ENCODE measurements at places on chromosomes 7 and 10. TPM values are rescaled to one million over a fixed set of nuclear protein-coding genes. Genes with fewer than 3 reads are reported as not detected.

DNA sequence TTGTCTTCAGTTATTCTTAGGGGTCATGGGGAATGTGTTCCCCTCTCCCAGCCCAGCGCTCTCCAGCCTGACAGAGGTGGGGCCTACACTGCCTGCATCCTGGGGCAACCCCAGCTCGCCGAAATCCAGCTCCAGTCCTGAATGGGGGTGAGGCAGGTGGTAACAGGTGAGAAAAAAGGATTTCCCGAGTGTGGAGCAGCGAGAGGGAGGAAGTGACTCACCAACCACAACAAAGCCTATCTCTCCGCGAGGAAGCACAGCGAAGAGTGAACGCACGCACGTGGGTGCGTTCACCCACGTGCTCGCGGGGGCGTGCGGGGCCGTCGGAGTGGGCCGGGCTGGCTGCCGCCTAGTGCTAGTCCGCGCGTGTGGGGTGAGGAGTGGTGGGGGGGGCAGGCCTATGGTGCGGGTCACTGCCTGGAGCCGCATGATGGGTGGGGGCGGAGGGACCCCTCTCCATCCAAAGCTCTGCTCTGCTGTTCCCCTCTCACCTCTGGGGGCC lies 855 bp upstream of the PALD1 start:
- DNase-seq = no peak

DNA sequence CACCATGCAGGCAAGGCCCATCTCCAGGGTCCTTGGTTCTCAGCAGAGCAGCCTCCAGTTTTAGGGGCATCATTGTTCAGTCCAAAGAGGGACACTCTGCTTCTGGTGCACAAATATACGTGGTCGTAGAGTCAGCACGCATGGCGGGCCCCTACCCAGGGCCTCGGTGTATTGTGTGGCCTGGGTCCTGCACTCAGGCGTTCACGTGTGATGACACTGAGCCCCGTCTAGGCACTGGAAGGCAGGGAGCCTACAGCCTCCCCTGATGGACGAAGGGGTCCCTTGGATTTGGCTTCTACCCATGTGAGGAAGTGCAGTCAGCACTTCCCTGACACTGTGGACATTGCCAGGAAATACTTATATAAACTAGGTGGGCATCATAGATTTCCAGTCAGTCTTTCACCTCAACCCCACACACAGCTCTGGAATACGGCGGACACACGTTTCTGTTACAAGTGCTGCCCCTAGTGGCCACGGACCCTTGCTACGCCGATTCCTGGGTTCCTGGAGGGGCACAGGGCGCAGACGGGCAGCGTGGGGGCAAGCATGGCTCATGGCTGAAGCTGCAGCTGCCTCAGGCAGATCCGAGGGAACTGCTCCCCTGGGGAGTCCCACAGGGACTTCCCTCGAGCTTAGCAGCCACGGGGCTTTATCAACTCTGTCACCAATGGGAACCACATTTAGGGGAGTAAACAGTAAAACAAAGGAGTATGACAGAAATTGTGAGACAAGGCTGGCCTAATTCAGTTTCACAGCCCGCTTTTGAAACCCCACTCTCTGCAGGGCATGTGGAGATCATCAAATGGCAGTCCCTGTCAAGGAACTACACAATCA lies 25.4 kb downstream of the AIFM2 start:
- no peak for DNase-seq

DNA sequence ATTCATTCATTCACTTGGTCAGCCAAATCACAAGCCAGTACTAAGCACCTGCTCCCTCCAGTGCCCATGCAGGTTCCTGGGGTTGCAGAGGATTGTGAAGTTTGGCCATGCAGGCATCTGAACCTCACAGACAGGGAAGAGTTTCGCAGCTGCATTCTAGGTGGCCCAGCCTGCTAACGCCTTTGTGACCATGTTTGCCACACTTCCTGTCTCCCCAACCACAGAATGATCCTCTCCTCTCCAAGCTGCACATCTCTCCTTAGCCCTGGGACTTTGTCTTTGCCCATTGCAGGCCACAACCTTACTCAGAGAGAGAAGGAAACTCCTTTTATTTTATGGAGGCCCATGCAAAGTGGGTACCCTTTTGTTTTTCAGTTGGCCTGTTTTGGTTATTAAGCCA lies 31.8 kb downstream of the EPDR1 start:
- DNase-seq = no peak

FBXO24 gene
- total RNA-seq = 0.92 TPM

DNA sequence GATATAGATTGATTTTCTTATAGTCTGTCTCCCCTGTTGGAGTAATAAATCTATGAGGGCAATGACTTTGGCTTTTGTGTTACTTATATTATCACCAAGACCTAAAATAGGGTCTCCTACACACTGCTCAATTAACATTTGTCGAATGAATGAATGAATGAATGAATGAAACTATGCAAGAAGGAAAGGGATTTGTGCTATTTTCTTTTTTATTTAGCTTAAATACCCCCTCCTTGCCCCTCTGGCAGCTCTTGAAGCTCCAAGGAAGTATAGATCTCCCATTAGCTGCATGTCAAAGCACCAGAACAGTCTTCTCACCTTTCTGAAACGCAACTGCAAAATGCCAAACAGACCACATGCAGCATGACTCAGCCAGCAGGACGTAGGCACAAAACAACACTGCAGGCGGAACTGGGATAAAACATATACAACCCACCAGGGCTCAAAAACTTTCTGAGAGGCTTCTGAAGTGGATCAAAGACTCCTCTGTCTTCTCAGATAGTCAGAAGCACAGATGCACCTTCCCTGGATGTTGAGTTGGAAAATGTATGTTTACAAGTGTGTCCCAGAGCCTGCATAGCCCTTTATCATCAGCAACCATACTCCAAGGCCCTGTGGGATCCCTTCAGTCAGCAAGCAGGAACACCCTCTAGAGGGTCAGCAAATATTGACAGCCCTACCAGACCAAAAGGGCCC lies 187.8 kb downstream of the NPSR1 start:
- peak; percentile 59 for DNase-seq

SLC29A4 gene
- total RNA-seq = 4.7 TPM

DNA sequence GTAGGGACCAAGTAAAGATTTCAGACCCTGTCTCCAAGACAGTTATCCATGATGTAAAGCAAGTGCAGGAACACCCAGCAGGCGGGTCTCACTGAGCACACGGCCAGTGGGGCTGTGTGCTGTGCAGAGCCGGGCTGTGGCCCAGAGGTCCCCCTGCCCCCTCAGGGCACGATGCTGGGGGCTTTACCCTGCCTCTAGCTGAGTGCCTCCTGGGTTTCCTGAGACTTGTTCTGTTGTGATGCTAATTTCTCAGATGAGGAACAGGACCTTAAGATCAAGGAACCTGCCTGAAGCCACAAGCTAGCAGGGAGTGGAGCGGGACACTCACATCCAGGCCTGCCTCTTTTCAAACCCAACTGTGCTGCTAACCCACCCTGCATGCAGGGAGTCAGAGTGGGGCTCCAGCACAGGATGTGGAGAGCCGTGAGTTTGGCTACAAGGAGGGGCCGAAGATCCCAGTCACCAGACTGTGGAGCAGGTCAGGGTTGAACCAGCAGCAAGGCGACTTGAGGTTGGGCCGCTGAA lies 76.1 kb upstream of the LYZL2 start:
- no peak for DNase-seq

- peak; percentile 86 for DNase-seq
These were observed 332.0 kb upstream of the FZD1 start for GRCh38 chr7:90931986-90932916.

Measured in LHCN-M2 (cell line).